ENCODE measurements at places on chromosomes 7 and 10. TPM values are rescaled to one million over a fixed set of nuclear protein-coding genes. Genes with fewer than 3 reads are reported as not detected.

CALHM1 gene
- not detected for total RNA-seq

CAV1 gene
- 79.9 TPM for total RNA-seq

MRM2 gene
- total RNA-seq = 25.8 TPM

CCDC7 gene
- total RNA-seq = 2.7 TPM

SPDYE6 gene
- not detected for total RNA-seq

TLX1 gene
- total RNA-seq = 0.11 TPM

PLPP4 gene
- 3.5 TPM for total RNA-seq

HELLS gene
- total RNA-seq = 187 TPM

SLC35B4 gene
- total RNA-seq = 18.5 TPM

GRCh38 chr10:52452600-52453493, 138.8 kb downstream of the DKK1 start:
- no peak for DNase-seq

DNA sequence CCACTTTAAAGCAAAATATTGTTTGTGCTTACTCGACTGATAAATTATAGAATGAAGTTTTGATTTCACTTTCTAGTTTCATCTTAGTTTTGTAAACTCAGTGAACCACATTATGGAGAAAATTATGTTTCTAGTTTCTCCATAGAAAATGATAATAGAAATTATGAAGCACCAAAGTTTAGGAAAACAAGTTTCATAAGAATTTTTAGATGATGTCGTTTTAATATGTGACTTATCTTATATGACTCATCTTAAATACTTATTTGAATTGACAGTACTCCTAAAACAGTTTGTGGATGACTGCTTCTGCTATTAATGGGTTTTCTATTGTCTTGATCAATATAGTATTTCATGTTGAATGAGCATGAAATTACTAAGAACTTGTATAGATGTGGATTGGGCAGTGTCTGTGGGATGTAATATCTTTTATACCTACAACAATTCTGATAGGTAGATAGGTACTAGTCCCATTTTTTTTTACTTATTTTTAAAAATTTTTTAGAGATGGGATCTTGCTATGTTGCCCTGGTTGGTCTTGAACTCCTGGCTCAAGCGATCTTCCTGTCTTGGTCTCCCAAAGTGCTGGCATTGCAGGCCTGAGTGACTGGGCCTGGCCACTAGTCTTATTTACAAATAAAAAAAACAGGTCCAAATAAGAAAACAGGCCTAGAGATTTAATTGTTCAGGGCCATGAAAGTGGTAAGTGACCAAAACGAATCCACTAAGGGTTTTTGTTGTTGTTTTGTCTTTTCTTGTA, 3.7 kb downstream of the HBP1 start:
- DNase-seq = no peak

DNA sequence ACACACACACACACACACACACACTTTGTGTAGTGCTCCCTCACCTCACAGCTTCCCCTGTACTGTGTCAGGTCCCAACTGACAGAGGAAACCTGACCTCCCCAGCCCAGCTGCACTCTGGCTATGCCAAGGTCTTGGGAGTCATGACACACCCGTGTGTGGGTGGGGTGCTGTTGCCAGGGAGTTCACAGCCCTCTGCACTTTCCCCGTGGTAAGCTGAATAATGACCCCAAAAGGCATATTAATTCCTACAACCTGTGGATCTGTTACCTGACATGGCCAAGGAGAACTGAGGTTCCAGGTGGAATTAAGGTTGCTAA, 8.9 kb upstream of the NANOS1 start:
- DNase-seq = no peak

GRCh38 chr10:26095781-26096180, 120.8 kb upstream of the GAD2 start:
- DNase-seq = no peak

- DNase-seq = peak; percentile 64
These were observed 27.5 kb downstream of the LRRC27 start for GRCh38 chr10:132359305-132360040.

DNA sequence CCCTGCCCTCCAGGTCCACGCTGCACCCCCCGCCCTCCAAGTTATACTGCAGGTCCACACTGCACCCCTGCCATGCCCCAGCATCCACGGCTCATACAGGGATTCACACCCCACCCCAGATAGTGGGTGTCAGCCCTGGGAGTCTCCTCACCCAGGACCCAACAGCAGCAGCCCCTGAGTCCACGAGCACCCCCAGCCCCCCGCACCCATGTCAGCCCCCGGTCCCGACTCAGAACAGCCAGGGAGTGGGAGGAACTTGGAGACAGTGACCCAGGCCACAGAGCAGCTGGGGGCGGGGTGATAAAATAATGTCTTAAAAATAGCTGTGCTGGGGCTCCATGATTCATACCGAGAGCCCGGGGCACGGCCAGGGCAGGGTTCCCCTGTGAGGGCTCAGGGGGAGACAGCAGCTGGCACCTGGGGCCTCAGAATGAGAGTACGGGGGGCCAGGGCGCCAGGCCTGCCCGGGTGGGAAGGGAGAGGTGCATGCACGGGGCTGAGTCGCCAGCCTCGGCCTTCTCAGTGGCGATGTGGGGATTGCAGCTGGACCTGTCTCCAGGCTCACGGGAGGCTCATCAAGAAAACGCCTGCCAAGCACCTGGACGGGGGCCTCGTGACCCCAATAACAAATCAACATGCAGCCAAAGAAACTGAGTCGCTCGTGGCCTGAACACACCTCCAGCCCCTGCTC, 29.8 kb downstream of the ADAP1 start:
- no peak for DNase-seq

DNA sequence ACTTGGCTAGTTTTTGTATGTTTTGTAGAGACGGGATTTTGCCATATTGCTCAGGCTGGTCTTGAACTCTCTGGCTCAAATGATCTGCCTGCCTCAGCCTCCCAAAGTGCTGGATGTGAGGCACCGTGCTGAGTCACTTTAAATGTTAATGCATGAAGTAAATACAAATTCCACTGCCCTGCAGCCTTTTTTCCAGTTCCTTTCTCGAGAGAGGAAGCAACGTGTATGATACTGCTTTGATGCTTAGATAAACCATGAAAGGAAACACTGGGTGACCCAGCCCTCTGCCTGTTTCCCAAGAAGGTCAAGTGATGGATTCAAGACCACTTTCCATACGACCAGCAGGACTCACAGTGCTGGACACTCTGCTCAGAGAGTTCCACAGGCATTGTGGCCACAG, 11.3 kb upstream of the MRPS24 start:
- no peak for DNase-seq

- no peak for DNase-seq
These were observed 200.6 kb downstream of the CCDC7 start for GRCh38 chr10:32646535-32646934.

DNA sequence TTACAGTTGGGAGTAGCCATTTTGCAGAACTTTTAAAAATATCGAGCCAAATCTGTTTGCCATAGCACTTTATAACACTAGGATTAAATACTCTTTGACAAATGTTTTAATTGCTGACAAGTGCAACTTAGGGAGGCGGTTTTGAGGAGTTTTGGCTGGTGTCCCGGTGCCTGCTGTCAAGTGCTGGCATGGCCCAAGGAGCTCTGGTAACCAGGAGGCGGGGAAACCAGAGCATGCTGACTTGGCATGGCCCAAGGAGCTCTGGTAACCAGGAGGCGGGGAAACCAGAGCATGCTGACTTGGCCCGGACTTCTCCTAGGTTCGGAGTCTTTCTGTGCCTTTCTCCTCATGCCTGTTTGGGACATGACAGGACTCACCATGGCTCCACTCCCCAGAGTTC, 30.8 kb upstream of the ZNF32 start:
- DNase-seq = no peak

- DNase-seq = no peak
These were observed 9.2 kb upstream of the HNRNPF start for GRCh38 chr10:43417950-43418768.

DNA sequence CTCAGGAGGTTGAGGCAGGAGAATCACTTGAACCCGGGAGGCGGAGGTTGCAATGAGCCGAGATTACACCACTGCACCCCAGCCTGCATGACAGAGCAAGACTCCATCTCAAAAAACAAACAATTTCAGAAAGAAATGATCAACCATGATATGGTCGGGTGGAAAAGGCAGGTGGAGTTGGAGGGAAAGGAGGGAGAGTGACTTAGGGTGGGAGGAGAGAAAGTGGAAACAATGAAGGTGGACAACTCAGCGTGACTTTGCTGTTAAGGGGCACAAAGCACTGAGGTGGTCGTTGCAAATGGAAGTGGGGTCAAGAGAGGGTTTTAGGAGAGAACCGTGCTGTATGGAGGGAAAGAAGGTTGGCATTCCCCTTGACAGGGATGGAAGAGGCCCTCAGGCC, 30.0 kb upstream of the FXYD4 start:
- no peak for DNase-seq

- no peak for DNase-seq
These were observed 68.3 kb upstream of the DNAJB6 start for GRCh38 chr7:157268540-157268939.

DNA sequence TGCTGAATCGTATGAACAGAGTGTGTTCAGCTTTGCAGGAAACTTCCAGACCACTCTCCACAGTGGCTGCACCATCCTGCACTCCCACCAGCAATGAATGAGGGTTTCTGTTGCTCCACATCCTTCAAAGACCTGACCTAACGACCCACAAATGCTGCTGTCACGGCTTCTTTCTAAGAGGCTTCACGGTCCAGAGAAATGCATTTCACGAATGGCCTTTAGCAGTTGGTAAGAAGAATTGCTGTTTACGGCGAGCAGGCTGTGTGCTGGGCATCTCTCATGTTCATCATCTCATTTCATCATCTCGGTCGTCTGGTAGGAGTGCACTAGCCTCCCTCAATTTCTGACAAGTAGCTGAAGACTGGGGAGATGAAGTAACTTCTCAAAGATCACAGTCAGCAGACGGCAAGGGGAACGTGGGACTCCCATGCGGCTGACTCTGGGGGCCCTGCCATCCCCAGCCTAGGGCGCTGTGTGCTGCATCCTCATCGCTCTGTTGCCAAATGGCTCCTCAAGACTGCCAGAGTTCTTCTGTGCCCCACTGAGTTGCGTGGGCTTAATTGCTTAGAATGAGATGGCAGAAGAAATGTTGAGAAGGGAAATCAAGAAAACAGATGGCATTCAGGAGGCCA, 72.9 kb downstream of the ADARB2 start:
- no peak for DNase-seq

GRCh38 chr10:50988792-50989191, 85.5 kb upstream of the PRKG1 start:
- no peak for DNase-seq

- DNase-seq = peak; percentile 35
These were observed 32.3 kb upstream of the BHLHA15 start for GRCh38 chr7:98178762-98179490.

GRCh38 chr10:91665842-91666241, 33.0 kb upstream of the PPP1R3C start:
- no peak for DNase-seq

DNA sequence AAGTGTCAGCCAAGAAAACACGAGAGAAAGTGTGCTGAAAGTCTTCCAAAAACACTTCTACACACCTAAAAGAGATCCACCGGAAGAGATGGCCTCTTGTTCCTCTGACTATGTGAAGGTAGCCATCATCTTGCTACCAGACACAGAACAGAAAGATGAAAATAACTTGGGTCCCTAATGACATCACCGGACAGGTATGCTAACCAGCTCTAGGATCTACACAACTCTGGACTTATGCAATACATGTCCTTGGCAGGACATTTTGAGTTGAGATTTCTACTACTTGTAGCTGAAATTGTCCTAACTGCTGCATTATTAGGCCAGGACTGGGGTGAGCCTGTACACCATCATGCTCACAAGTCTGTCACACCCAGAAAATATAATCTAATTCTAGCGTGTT, 358.7 kb downstream of the ELMO1 start:
- DNase-seq = no peak

GRCh38 chr10:129486805-129487204, 19.8 kb downstream of the MGMT start:
- no peak for DNase-seq

DNA sequence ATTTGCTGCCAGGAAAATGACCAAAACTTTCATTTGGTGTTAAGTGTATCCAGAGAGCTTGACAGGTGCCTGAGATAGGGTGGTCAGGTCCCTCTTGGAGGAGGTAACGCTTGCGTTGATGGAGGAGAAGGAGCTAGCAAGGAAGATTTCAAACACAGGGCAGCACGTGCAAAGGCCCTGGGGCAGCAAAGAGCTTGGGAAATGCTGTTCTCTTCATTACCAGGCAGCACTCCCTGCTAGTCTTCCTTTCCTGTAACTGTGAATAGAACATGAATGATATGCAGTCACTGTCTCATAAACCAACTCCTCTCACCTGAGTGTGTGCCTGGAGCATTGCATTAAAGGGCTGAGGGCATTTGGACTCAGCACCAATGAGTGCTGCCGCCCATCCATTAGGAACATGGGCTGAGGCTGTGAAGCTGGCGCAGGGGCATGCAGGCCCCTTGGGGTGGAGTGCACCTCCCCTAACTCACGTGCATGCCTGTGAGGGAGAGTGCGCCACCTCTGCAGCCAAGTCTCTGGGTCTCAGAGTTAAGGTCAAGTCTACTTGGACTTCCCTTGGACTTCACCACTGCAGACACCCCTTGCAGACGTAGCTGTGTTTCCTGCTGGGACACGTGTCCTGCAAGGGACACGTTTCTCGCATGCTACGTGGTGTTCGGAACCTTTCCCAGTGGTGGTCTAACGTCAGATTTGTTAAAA, 136.8 kb downstream of the PAXIP1 start:
- no peak for DNase-seq

- no peak for DNase-seq
These were observed 50.4 kb upstream of the RNF32 start for GRCh38 chr7:156590212-156590611.

DNA sequence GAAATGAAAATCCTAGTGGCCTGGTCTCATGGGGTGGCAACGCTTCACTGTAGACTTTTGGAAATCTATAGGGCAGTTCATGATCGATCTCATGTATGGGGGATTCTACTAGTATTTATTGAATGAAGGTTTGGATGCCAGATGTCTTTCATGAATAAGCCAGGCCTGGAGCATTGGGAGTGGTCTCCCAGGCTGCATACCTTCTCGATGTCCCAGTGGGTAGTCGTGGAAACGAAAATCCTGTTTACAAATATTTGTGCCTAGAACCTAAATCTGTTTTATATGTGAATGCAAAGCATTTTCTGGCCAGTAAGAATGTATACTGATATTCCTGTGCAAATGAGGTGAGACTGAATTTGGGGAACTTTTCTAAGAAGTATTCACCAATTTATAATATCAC, 105.0 kb upstream of the C1QL3 start:
- no peak for DNase-seq

GRCh38 chr7:32518534-32519140, 23.3 kb downstream of the AVL9 start:
- DNase-seq = no peak

DNA sequence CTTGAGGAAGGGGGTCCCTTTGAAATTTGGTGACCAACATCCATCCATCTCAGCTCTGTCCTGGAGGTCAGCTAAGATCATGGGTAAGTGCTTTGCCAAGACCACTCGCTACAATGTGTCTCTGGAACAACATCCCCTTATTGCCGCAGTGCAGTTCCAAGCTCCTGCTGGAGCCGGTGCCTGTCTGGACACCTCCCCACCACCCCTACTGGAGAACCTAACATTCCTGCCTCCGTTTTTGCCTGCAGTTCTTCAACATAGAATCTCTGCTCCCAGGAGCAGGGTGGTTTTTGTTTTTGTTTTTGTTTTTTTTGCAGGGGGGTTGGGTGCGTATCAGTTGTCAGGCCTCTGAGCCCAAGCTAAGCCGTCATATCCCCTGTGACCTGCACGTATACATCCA, 51.2 kb upstream of the FXYD4 start:
- DNase-seq = no peak
